ENCODE measurements at places on chromosomes 11 and 22.

DNA sequence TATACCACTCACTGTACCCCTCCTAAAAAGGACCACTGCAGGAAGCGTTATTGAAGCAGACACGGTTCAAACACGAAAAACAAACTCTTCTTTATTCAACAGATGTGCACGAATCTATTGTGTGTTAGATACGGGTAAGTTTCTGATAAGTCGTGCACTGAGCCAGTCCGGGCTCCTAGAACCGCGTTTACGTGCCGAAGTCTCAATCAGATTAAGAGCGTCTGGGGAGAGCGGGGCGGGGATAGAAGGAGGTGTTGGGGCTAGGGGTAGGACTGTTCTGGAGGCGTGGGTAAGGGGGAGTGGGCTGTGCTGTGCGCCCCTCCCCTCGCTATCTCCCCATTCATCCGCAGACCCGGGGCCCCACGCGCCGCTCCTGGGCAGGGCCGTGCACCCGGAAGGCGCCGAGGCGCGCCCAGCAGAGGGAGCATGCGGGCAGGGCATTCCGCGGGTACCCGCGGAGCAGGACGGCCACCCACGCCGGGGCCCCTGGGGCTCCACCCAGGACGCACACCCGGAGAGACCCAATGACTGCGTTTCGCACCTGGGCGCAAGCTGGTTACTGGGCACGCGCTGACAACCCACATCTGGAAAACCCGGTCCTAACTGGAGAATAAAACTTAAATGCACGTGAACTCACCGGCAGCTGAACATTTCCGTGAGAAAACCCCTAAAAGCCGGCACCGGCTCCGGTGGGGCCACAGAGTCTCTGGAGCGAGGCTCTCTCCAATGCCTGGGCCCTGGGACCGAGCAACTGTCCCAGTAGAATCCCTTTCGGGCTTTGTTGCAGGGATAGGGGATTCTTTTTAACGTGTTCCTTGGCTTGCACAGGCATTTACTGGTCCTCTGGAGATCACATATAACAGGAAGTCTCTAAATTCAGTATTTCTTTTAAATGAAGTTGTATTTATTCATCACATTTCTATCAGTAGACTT lies 40.6 kb downstream of the WEE1 start:
- peak; percentile 49 for DNase-seq

DNA sequence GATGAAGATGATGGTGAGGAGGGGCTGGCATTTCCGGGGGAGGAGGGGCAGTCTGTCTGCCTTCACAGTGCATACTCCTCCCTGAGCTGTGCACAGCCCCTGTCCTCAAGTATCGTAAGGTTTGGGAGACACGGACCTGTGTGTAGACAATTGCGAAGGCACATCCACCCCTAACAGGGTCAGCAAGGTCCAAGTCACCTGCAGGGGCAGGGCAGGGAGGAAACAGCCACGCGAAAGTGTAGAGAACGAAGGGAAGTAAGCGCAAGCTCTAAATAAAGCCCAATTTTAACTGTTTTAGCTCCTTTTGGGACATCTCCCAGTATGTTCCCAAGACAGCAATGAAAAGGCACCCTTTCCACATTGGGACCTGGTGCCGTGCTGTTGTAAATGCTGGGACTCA lies 448.2 kb downstream of the TBC1D22A start:
- no peak for DNase-seq

- DNase-seq = no peak
Observed at GRCh38 chr11:114559425-114560310, at the start of gene NXPE1. TSS of gene NXPE1 (minus strand) at chr11:114559881. CDS start at chr11:114551201, 8,680 bp downstream.

GRCh38 chr11:68938816-68939582 lies 35.3 kb downstream of the IGHMBP2 start:
- no peak for DNase-seq

GRCh38 chr11:124823512-124824376 lies 23.5 kb upstream of the MSANTD2 start:
- no peak for DNase-seq

GRCh38 chr11:15944460-15944859 lies 411.9 kb downstream of the SOX6 start:
- no peak for DNase-seq

- DNase-seq = no peak
Observed at GRCh38 chr11:41306431-41306830, 153.0 kb downstream of the LRRC4C start.

- DNase-seq = no peak
Observed at GRCh38 chr11:120629407-120630080, 118.0 kb downstream of the GRIK4 start.

DNA sequence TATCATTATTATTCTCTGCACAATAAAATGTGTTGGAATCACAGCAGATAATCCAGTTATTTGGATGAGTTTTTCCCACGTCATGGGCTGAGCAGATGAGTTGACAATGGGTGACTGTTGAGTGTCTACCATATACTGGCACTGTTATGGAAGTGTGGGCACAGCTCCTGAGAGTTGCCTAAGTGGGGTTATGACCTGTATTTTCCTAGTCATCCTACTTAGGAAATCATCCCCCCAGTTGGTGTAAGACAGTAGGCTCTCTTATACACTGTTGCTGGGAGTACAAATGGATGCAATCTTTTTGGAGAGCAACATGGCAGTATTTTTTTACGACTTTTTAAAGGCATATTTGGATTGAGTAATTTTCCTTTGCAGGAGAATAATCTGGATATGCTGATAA lies 66.4 kb downstream of the TRAF6 start:
- no peak for DNase-seq

GRCh38 chr11:130023204-130023603 lies 20.6 kb upstream of the PRDM10 start:
- DNase-seq = no peak

GRCh38 chr11:116420770-116421528 lies 351.8 kb downstream of the BUD13 start:
- peak; percentile 61 for DNase-seq

DNA sequence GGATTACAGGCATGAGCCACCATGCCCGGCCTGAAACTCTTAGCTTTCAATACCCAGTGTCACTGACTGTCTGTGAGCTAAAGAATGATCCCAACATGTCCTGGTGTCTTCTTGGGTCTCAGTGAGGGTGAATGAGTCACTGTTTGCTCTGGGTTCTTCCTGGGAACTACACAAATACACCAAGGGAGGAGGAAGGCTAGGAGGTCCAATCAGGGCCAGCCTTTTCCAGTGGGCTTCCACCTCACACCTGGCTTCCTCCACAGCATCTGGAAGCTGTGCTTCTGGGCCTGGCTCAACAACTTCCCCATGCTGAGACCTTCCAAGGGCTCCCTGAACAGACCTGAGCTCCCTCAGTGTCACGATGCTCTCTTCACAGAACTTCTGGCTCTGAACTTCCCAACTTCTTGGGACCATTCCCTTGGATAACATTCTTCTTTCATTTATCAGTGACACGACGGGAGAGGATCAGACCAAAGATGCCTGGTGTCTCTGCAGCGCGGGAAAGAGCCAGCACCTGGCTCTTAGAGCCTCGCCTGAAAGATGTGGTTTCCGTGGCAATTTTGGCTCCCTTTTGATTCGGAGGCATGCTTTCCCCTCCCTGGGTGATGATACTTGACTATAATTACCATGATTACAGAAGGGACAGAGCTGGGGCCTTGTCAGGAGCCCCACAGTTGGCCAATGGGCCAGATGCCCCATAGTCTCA lies 22.3 kb upstream of the CHRM4 start:
- peak; percentile 89 for DNase-seq

- no peak for DNase-seq
Observed at GRCh38 chr22:19696504-19697276, 17.6 kb upstream of the SEPTIN5 start.

GRCh38 chr22:30606455-30607299 lies at the start of gene TCN2:
TSS of gene TCN2 (plus strand) at chr22:30607174. CDS start at chr22:30607332, 158 bp downstream.
- peak; percentile 45 for DNase-seq

DNA sequence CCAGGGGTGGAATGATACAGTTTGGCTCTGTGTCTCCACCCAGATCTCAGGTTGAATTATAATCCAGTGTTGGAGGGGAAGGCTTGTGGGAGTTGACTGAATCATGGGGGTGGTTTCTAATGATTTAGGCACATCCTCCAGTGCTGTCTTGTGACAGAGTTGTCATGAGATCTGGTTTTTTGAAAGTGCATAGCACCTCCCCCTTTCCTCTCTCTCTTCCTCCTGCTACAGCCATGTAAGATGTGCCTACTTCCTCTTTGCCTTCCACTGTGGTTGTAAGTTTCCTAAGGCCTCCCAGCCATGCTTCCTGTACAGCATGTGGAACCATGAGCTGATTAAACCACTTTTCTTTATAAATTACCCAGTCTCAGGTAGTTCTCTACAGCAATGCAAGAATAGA lies 45.1 kb downstream of the THAP12 start:
- no peak for DNase-seq

DNA sequence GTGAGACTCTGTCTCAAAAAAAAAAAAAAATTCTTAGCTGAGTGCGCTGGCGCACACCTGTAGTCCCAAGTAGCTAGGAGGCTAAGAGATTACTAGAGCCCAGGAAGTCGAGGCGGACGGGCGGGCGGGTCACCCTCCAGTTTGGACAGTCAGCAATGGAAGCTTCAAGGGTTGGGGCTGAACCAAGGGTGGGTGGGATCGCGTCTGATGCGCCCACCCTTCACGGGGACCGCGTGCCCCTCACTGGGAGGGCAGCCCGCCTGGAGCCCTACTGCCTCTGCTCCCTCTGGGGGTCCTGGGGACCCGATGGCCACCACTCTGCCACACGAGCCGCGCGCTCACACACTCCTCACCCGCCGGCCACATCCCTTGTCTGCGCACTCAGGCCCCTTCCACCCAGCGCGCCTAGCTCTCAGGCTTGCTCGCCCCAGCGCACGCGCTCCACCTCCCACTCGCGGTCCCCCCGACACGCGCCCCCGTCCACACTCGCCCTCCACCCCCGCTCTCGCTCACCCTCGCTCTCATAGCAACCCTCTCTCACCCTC lies 494 bp downstream of the CHID1 start:
- DNase-seq = no peak

DNA sequence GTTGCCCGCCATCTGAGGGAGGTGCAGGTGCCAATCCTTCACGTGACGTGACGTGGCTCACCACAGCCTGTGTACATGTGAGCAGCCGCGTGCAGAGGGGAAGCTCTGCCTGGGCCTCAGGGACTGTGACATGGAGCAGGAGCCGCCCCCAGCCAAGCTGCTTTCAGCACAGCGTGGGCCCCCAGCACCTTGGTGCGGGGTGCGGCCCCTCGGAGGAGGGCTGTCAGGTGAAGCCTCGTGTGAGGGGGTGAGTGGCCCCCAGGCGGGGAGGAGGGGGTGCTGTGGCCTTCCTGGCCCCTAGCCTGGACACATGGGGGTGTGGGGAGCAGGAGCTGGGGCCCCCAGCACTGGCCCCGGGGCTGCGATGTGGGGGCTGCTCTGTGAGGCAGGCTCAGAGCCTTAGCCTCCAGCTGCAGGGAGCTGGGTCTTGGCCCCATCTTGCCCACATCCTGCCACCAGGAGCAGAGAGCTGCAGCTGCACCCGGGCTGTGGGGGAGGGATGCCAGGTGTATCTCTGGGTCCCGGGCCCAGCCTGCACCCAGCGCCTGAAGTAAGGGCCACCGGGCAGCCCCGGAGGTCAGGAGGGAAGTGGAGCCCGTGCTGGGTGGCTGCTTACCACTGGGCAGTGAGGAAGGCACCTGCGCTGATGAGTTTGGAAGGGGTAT lies at the start of gene ADORA2A:
ADORA2A (plus strand) TSS at position 100 of the 665 bp plus-strand sequence. CDS start 5,806 bp downstream, outside the sequence.
- DNase-seq = no peak

GRCh38 chr11:75867778-75868374 lies 52.9 kb downstream of the UVRAG start:
- DNase-seq = peak; percentile 56

DNA sequence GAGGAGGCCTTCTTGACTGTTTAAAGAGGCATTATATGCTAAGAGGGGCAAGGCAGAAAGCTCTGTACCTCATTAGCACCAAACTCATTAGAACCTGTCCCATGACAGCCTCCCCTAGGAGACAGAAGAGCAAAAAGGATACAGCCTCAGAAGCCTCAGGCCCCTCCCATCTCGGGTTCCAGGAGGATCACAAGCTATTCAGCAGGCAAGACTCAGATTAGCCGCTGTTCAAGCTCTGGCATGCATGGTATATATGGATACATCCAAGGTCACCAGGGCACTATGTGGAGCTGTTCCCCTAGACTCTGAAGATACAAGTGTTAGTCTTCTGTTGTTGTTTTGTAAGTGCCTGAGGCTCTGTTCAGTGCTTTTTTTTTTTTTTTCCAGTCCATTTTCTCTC lies 32.1 kb downstream of the ATXN10 start:
- no peak for DNase-seq

DNA sequence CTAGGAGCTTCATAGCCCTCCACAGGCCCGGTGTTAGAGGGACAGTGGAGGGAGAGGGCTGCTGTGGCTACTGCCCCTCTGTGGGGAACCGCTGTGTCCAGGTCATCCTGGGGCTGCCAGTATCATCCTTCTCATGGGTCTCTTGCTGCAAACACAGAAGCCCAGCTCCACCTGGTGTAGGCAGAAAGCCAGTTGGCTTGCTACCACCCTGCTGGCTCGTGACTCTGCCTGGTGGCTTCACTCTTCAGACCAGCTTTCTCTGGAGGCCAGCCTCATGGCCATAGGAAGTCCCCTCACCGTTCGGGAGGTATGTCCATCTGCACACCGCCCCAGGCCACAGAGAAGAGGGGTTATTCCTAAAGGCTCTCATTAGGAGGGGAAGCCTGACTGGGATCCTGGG lies 19.4 kb upstream of the SUSD2 start:
- DNase-seq = peak; percentile 93

Measured in NCI-H1092 treated with DMSO at 0.1 percent for 48 hours (cell line).